Effector memory CD4-positive, alpha-beta T cell (primary cell): ENCODE measurements at places on chromosomes 3 and 15.

- DNase-seq: no peak
Measured at GRCh38 chr3:136311968-136312367, 61.8 kb downstream of the PCCB start.

- DNase-seq: no peak
Measured at GRCh38 chr3:114420072-114420471, 126.2 kb downstream of the TIGIT start.

- DNase-seq: no peak
Measured at GRCh38 chr15:72235298-72235697, 4.3 kb upstream of the PKM start.

DNA sequence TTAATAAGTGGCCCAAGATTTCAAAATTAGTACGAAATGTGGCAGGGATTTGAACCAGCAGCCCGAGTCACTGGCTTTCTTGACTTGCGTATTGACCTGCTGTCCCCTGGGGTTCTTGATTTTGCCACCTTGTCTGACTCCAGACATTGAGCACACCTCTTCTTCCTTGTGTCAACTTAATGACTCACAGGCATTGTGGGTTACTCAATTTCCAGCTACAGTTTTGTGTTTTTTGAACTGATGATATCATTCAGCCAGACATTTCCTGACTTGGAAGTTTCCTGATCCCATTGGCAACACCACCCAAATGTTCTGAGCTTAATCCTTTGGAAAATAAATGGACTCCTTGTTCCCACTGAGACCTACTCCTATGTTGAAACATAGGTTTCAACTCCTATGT is 64.2 kb downstream of the MOBP start:
- DNase-seq: no peak

GRCh38 chr3:96977671-96978070 is 163.3 kb downstream of the EPHA6 start:
- DNase-seq: no peak

GRCh38 chr15:73723191-73723590 is 30.0 kb downstream of the INSYN1 start:
- no peak for DNase-seq
